ENCODE measurements at places on chromosomes 2 and 18.

- peak; percentile 96 for DNase-seq
These were observed 18.4 kb upstream of the SLC20A1 start for GRCh38 chr2:112627060-112628040.

- peak; percentile 10 for DNase-seq
These were observed 545.7 kb downstream of the ZEB2 start for GRCh38 chr2:143974262-143974661.

DNA sequence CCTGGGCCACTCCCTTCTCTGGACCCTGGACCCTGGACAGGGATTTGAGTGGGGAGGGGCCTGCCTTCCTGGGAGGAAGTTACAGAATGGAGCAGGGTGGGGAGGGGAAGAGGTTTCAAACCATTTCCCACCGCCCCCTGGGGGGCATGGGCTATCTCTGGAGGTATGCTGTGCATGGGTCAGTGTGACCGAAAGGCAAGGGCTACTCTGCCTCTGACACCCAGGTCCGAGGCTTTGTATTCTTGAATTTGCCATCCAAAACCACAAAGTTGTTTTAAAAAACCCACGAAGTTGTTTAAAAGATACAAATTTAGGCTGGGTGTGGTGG, 46.9 kb downstream of the GORASP2 start:
- DNase-seq, result no peak

GRCh38 chr2:185441486-185442005, 297.1 kb upstream of the FSIP2 start:
- no peak for DNase-seq

DNA sequence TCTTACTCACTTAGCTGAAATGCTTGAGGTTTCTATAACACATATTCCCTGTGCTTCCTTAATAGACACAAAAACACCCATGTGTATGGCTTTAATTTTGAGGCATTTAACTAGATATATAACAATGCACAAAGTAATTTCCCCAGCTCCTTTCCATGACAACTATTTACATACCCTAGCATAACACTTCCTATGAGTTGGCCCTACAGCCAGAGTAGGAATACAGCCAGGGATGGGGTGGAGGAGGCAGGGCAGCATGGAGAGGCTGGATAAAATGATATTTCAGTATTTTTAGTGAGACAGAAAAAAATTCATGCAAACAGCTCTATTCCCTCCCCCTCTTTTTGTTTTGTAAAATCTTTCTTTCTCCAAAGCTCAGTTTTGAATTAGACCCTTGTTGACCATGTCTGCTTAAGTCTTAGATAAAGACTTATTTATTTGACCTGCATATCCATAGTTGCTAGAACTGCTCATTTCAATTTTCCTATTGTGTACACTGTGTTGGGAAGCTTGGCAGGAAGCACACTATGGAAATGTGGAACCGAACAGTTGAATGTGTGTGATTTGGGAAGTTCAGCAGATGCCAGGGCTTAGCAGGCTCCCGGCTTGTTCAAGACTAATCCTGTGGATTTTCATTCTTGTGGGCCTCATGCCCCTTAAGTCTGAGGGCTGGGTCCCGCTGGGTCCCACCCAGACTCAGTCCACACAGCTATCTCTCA, 11.2 kb upstream of the B3GNT2 start:
- no peak for DNase-seq

- no peak for DNase-seq
These were observed 43.6 kb downstream of the SANBR start for GRCh38 chr2:61109291-61109690.

DNA sequence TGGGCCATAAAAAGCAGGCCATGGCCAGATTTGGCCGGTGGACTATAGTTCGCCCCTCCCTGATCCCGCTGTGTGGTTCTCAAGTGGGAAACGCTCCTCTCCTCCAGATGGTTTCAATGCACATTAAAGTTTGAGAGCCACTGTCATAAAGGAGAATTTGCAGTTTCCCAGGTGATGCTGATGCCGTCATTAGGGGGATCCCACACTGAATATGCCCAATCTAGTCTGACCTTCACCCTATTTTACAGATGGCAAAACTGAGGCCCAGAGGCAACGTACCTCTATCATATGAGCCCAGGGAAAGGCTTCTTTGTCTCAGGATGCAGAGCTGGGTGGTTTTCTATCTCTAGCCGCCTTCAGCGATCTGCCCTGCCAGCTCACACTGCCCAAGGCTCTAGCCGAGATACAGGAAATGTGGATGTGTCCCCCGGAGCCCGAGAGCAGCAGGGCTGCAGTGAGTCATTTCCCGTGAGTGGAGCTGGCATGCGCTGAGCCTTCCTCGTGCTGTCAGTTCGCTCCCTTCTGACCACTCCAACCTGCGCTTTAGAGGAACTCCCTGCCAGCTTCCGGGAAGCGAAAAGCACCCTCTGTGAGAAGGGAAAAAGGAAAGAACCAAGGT, 116.2 kb downstream of the SMAD7 start:
- peak; percentile 97 for DNase-seq

GRCh38 chr18:22494771-22495170, 77.1 kb upstream of the CTAGE1 start:
- DNase-seq, result peak; percentile 51

DNA sequence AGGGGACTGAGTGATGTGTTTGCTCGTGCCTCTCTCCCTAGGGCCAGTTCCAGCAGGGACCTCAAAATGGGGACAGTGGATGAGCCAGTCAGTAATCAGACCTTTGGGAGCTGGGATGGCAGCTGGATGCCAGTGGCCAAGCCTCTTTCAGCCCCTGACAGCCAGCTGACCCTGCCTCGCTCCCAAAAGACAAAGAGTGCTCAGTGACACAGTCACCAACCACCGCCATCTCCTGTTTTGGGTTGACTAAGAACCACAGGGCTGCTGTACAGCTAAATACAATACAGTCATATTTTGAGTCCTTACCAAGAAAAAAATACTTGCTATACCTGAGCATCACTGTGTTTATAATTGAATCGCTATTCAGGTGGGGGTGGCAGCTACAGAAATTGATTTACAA, 75.7 kb downstream of the POU3F3 start:
- no peak for DNase-seq

DNA sequence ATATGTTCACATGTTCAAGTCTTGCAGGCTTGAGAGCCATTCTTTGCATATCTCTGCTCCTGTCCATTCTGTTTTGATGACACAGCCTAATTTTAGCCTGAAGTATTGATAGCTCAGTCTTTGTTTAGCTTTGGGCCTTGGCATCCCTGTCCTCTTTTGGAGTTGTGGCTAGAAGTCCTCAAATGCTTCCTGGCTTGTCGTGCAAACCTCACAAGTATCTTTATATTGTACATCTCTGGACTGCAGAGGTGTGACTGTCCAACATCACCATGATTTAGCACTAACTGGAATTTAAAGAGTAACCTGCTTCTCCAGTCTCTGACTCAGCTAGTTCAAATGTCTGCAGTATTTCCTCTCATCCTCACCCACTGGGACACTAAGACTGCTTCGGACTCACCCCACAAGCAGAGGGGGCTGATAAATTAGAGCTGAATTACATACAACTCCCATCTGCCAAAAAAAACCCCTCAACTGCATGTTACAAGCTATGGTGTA, 11.7 kb downstream of the PFN4 start:
- peak; percentile 14 for DNase-seq

- no peak for DNase-seq
These were observed 6.3 kb downstream of the RAX start for GRCh38 chr18:59266886-59267502.

- no peak for DNase-seq
These were observed 153.5 kb downstream of the AGPS start for GRCh38 chr2:177545981-177546585.

DNA sequence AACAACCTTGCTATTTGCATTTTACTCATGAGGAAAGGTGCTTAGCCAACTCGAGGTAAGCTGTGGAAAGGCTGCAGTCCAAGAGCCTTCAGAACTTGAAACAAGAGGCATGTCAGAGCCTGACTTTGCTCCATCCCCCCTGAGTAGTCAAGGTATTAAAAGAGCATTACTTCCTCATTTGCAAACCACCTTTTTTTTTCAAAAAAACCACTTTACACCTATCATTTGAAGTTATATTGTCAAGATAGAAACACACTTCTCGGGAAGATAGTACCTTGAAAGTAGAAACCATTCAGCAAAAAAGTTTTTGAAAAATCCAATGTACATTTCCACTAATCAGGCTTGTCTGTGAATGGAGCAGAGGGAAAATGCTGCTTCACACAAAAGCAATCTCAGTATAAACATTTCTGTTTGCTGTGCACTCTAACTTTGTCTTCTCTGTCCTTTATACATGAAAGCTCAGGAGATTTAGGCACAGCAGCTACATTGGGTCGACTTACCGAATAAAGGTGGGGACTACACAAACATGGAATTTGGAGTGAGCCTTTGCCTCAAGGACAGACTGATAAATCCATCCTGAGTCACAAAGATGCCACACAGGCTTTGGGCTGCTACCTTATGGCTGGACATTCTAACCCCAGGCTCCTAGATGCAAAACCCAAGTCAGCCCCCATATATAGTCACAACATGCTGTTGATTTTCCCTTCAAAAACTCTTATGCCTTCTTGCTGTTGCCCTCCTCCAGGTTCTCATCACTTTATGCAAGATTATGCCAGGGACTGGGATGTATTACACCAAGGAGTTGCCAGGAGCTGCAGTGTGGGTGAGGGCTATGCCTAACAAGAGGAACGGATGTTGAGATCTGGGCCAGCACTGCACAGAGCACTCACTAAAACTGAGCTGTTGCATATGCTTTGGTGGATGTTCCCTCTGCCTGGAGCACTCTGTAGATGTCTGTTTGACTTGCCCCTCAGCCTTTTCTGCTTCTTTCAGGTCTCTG, 41.4 kb upstream of the EML4 start:
- DNase-seq, result no peak

- DNase-seq, result no peak
These were observed 75.8 kb downstream of the UGGT1 start for GRCh38 chr2:128166746-128167353.

DNA sequence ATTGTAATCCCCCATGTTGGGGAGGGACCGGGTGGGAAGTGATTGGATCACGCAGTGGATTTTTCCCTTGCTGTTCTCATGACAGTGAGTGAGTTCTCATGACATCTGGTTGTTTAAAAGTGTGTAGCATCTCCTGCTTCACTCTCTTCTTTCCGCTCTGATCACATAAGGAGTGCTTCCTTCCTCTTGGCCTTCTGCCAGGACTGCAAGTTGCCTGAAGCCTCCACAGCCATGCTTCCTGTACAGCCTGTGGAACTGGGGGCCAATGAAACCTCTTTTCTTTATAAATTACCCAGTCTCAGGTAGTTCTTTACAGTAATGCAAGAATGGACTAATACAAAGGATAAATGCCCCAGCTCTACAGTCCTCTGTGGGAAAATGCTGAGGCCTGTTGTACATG, 437.5 kb upstream of the NXPH2 start:
- DNase-seq, result no peak

DNA sequence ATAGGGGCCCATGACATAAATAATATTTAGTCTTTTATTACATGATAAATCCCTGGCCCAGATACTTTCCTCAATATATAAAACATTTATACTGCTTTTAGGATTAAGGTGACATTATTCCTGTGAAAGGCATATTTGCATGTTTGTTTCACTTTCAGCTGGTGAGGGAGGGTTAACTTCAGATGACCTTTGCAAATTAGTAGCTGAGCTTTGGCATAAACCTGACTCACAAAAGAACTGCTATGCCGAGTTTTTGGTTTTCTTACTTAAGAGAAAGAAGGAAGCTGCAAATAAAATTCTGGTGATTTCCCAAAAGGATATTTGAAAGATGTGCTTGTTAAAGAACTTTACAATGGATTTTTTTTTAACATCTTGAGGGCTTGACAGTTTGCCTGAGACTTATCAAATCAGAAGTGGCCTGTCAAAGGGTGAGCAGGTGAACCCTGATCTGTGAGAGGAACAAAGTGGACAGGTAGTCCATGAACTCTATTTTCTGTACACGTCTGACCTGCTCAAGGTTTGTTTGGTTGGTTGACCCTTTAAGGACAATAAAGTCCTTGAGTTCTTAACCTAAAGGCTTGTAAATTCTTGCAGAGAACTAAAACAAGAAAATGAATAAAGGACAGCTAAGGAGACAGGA, 93.5 kb downstream of the FAM124B start:
- no peak for DNase-seq

DNA sequence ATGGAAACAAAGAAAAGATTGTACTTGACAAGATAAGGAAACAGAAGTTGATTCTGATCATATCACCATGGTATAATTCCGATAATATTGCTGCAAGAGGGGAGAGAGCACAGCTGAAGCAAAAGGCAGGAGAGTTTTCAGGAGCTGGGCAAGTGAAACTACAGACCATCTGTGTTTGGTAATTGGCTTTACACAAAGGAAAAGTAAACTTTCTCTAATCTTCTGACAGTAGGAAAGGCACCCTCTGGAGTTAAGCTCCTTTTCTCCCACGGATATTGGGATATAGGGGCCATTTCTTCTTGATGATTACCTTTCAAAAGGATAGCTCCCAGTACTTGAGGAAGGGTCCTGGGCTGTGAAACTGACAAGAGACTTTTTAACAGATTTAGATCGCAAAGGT, 29.9 kb upstream of the REG3A start:
- no peak for DNase-seq

DNA sequence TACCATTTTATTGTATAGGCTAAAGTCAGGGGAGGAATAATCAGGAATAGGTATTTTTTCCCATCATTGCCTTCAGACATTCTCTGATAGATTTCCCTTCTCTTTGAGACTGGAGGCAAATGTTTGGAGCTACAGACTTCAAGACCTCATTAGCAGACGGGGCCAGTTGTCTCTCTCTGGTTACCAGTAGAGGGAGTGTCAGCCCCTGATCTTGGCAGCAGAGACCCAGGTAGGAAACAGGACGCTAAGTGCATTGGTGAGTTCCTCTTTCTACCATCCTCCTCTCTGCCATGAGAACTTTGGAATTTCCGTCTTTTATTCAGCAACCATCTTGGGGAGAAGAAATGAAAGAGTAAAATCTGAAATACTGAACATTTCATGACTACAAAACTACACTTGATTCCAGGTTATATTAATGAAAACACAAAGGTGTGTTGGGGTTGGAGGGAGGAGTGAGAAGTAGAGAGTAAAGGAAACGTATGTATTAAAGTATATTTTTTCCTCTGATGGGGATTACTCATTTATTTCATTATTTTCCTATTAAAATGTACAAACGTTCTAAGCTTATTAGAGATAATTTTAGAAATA, 186.2 kb upstream of the GCFC2 start:
- DNase-seq, result no peak

DNA sequence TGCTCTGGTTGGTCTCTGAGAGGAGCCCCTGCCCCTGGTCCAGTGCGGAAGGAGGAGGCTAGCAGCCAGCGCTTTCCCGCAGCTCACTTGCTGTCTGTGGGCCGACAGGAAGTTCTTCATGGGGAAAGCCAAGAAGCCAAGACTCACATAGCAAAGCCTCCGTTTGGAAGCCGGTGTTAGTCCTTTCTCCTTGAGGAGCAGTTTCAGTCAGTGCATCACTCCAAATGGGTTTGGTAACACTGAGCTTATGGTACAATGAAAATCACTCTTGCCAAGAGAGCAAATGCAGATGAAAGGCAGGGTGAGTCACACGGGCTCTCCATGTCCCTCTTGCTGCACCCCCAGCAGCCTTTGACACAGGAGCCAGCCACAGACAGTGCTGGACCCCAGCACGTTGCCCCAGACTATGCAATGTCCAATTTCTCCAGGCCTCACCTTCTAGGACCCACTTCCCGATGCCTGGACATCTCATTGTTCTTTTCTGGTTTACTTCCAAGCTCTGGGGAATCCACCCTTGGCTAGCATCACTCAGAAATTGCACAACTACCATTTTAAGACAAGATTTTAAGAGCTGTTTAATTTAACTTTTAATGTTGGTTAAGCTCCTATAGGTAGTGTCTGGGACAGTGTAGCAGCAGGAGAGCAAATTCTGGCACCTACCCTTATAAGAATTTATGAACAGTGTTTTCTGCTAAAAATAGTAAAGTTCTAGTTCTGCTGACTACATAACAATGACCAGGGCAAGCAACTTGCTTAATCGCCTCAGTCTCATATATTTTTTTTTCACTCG, 174.9 kb downstream of the ASB1 start:
- DNase-seq, result no peak
